ENCODE measurements at places on chromosomes 1 and 21. TPM values are rescaled to one million over a fixed set of nuclear protein-coding genes. Genes with fewer than 3 reads are reported as not detected.

OLIG2 gene
- total RNA-seq, result not detected

ESRRG gene
- total RNA-seq, result 0.05 TPM

TMEM82 gene
- not detected for total RNA-seq

NTNG1 gene
- total RNA-seq, result not detected

KCNJ15 gene
- not detected for total RNA-seq

LRRC38 gene
- total RNA-seq, result not detected

GRCh38 chr1:20248971-20249612 is 41.6 kb upstream of the VWA5B1 start:
- DNase-seq, result peak; percentile 55

DNA sequence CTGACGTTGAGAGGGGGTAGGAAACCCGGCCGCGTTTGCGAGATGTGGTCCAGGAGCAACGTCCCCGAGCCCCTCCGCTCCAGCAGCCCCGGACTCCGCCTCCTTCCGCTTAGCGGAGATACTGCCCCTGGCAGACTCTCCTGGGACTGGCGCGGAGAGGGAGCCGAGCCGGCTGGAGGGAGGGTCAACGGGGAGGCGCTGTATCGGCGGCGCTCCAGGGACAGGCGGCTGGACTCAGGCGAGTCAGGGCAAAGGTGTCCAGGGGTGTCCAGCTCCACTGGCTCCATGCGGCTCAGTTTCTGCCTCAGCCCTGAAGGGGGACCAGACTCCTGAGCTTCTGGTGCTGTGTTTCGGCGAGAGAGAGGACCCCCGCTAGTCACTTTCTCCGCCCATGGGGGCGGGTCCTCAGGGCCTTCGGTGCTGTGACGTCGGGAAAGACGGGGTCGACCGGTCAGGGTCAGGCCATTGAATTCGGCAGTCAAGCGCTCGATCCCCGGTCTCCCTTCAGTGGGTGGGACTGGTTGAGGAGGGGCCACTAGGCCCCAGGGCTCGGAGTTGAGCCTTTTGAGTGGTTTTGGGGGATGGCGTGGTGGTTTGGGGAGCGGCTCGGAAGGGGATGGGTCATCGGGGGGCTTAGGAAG is 2.8 kb upstream of the LIX1L start:
- DNase-seq, result peak; percentile 36

- no peak for DNase-seq
Observed at GRCh38 chr1:67886076-67886475, 52.8 kb upstream of the GNG12 start.

DNA sequence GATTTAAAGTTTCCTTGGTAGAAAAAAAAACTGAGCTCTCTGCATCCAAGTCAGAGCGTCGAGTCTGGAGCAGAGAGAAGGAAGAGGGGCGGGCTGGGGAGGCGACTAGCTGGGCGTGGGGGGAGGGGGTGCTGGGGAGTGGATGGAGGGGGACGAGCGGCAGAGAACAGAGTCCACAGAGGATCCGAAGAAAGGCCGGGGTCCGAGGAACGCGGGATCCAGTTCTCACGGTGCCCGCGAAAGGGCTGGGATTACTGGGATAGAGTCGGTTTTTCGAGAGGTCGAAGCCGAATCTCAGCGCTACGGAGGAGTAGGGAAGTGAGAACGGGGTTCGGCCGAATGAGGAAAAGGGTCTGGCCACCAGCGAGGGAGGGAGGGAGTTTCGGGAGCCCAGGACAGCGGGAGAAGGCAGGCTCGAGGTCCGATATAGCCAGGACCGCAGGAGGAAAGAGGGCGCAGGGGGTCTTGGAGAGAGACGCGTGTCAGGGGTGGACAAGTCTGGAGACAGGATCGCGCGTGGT is 665 bp downstream of the DAB1 start:
- no peak for DNase-seq

DNA sequence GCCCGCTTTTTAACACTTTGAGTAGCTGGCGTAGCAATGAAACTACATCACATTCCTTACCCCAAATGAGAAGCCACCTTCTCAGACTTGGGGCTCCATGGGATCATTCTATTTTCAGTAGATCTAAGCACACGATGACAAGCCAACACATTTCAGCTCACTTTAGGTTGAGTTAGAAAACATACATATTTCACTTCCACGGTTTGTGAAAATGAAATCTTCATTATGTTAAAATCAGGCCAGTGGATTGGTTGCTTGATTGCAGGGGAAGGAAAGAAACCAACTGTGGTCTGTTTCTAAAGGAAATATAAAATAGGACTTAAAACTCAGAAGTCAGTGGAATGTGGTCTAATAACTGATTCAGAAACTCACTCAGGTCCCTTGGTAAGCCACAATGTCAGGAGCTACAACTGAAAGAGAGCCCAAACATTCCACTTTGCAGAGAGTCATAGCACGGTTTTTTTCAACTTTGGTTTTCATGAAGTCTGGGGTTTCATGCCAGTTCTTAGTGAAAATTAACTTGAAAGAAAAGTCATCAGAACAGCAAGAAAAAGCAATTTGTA is 82.3 kb upstream of the TIAM1 start:
- DNase-seq, result no peak

DNA sequence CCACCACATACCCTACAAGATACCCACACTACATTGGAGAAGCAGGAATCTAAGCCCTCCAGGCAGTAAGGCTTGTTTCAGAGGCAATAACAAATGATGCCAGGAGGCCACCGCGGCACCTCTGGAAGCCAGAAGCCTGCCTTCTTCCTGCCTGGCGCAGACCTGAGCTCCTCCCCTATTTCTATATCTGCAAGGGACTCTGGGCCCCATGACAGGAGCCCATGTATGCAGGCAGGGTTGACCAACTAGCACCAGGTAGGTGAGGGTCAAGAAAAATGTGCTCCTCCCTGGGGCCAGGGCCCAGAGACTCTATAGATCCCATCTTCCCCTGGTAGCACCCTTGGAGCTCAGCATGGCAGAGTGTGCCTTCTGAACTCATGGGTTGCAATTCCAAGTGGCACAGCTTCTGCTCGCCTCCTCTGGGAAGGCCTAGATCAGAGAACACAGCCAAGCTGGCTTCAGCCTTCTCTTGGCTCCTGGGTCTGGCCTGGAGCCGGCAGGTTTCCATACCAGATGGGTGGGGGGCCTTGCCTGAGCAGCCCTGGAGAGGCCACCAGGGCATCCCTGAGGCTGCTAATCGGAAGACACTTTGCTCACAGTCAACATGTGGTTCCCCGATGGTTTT is 85.1 kb downstream of the STUM start:
- DNase-seq, result no peak

- no peak for DNase-seq
Observed at GRCh38 chr1:232059726-232060374, 433.3 kb downstream of the DISC1 start.

- no peak for DNase-seq
Observed at GRCh38 chr1:10513199-10513598, 38.4 kb downstream of the PEX14 start.

GRCh38 chr1:28417441-28417922 is 47.9 kb downstream of the PHACTR4 start:
- DNase-seq, result peak; percentile 25

GRCh38 chr1:28301368-28302174 is 27.3 kb upstream of the MED18 start:
- DNase-seq, result no peak

DNA sequence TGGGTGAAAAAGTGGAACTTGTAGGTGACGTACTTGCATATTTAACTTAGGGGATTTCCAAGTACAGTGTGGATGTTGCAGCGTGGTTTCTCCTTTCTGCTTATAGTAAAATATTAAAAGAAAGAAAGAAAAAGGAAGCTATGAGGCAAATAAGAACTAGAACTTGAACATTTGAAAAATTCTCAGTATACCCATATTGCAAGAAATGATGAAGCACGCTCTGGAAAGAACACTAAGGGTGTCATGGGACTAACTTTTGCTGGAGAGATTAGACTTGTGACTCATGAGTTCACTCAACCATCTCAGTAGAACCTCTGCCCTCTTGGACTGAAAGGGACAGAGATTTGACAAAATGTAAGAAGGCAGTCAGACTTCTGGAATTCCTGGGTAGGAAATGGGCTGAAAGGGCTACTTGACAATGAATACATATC is 704.5 kb upstream of the ADGRL4 start:
- DNase-seq, result no peak
